Activated T-cell treated with anti-CD3 and anti-CD28 coated beads for 48 hours (primary cell): ENCODE measurements at places on chromosomes 7 and 10.

DNA sequence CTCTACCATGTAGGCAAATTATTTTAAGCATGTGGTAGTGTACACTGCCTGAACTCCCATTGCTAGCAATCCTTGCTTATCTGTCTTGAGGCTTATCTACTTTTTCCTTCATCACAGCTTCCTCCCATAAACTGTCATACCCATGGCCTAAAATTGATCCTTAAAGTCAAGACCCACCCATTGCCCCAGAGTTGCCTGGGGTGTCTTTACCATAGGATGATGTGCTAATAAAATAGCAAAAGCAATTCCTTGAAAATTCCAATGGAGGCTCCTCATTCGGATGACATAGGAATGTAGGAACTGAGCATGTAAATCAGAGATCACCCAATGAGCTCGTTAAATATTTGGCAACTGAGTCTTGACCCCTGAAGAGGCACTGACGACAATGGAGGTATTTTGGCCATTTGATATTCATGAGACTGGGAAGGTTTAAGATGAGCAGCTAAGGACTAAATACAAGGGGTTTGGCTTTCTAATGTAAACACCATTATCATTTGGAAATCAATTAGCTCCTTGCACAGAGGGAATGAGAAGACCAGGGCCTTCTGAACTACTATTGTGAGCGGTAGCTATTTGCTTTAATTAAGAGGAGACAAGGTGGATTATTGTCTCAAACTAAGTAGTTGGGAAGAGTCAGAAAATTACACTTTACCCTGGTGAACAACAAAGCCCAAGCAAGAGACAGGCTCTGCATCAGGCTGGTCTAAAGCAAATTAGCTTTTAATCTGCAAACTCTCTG, 234.9 kb downstream of the GATA3 start:
- no peak for DNase-seq

- no peak for DNase-seq
Measured at GRCh38 chr10:82027711-82028110, 152.7 kb downstream of the NRG3 start.

DNA sequence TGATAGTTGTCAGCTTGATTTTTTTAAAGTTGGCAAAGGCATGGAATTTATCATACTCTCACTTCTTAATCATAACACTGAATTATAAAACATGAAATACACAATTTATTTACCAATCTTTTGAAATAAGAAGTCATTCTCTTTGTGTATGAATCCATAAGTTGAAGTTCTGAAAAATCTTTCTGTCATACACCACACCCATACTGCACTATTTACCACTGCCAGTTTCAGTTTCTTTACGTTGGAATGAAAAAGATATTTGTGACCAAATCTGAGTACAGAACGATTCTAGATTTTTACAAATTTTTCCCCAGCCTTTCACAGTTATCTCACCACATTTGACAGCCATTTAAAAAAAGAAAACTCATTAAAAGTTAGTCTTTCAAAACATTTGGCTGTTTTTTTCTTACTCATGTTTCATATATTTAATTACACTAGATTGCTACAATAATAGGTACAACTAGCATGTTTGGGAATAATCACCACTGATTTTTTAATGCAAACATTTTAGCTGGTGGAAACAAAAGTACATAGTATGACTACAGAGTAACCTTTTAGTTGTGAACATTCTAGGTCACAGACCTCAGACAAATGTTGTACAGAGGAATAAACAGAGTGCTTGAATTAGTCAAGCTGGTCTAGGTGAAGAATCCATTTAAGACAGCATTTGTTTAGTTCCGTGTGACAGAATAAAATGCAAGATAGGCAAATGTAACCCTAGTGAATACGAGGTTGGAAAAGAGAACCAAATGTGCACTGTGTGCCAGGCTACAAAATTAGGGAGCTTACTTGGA, 185.0 kb upstream of the LRRN3 start:
- DNase-seq, result no peak

- DNase-seq, result no peak
Measured at GRCh38 chr7:108479751-108480150, 23.5 kb upstream of the NRCAM start.

- DNase-seq, result no peak
Measured at GRCh38 chr10:15864419-15864818, 4.1 kb upstream of the MINDY3 start.

- DNase-seq, result no peak
Measured at GRCh38 chr7:117405519-117405918, 21.8 kb downstream of the ASZ1 start.

DNA sequence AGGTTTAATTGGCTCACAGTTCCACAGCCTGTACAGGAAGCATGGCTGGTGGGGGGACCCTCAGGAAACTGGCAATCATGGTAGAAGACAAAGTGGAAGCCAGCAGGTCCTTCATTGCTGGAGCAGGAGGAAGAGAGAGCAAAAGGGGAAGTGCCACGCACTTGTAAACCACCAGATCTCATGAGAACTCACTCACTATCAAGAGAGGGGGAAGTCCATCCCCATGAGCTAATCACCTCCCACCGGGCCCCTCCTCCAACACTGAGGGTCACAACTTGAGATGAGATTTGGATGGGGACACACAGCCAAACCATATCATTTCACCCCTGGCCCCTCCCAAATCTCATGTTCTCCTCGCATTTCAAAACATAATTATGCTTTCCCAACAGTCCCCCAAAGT, 171.9 kb upstream of the CACNA2D1 start:
- no peak for DNase-seq

DNA sequence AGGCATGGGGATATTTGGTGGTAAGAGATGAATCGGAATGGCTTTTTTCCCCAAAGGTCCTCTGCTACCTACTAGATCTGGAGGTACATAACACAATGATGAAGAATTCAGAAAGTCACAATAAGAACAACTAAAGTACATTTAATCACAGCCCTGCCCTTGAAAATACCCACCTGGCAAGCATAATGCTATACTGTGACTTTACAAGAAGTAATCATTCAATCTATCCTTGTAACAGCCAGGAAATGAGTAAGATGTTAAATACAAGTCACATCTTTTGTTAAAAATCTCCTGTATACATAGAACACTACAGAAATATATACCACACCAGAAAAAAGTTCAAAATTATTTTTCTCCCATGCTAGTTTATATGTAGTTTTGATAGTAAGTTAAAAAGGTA, 108.3 kb upstream of the ABCB5 start:
- no peak for DNase-seq

GRCh38 chr7:127404286-127405072, 12.0 kb upstream of the ZNF800 start:
- no peak for DNase-seq

- DNase-seq, result no peak
Measured at GRCh38 chr7:98956937-98957336, 78.6 kb downstream of the TRRAP start.

DNA sequence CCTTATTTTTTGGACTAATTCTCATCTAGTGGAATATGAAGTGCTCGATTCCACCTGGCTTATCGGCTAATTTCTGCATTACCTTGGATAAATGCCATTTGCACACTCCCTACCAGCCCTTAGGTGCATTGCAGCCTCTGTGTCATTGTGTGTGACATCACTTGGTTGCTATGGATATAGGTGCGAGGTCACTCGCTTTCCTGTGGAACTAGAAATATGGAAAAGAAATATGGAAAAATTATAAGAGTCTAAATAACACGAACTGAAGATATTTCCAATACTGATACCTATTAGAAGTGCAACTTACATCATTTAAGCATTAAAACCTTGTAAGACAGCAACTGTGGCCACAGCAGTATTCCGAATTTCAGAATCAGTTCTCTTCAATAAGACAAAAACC, 2.0 kb downstream of the YWHAG start:
- DNase-seq, result no peak

GRCh38 chr10:43957267-43958070, 308.8 kb upstream of the ZNF32 start:
- no peak for DNase-seq

DNA sequence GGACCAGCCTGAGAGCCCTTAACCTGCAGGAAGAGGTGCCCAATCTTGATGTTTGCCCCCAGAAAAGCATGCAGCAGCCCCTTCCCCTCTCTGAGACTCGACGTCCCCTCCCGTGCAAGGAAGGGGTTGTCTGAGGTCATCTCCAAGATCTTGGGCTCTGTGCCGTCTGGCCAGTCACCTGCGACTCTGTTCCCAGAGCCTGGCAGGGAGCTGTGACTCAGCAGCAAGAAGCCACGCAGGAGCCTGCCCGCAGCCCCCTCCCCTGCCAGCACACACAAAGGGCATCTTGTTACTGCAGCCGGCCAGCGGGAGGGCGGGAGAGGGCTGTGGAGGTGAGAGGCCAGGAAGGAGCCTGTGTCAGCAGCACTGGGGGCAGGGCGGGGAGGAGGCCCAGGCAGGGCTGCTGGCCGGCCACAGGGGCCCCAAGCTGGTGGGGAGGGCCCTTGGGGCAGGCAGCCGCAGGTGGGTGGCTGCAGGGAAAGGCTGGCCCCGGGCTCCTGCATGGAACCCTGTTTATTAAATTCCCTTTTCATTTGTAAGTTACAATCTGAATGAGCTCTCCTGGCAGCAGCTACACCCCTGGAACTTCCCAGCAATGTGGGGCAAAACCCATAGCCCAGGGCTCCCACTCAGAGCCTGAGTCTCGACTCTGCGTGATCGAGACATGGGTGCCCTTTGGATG, 103.7 kb upstream of the ZMIZ1 start:
- DNase-seq, result no peak

- no peak for DNase-seq
Measured at GRCh38 chr7:39700932-39701331, 77.6 kb downstream of the RALA start.

GRCh38 chr7:157522954-157523353, 186.2 kb downstream of the DNAJB6 start:
- no peak for DNase-seq

GRCh38 chr10:131726967-131727366, 173.8 kb upstream of the PPP2R2D start:
- DNase-seq, result no peak

- DNase-seq, result no peak
Measured at GRCh38 chr10:46285966-46286620, 704 bp upstream of the ANTXRL start.

- no peak for DNase-seq
Measured at GRCh38 chr7:130954918-130955564, 221.0 kb upstream of the KLF14 start.

DNA sequence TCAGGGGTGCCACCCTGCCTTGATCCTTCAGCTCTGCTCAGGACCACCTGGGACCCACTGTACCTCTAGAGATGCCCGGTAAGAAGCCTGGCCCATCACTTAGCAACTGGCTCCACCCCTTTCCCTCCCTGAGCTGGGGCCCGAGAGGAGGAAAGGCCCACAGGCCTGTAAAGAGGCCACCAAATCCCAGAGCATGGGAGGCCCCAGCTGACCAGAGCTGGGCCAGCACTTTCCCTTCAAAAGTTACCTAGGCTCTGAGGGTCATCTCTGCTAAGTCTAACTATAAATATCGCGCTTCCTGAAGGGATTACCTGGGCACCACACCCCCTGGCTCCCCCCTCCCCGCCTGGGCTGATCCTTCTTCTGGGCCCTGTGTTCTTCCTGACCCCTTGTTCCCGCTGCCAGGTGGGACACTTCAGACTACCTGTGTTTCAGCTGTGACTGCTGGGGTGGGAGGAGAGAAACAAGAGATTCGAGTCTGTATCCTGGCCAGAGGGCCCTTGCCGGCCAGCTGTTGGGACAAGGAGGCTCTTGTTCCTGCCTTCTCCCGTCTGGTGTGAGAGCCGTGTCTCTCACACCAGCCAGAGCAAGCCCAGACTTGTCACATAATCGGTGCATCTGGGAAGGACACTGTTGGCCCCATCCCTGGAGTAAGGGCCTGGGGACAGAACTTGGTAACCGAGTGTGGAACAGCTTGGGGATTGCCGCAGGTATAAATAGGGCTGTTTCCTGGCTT, 22.8 kb upstream of the ANKRD2 start:
- DNase-seq, result no peak

DNA sequence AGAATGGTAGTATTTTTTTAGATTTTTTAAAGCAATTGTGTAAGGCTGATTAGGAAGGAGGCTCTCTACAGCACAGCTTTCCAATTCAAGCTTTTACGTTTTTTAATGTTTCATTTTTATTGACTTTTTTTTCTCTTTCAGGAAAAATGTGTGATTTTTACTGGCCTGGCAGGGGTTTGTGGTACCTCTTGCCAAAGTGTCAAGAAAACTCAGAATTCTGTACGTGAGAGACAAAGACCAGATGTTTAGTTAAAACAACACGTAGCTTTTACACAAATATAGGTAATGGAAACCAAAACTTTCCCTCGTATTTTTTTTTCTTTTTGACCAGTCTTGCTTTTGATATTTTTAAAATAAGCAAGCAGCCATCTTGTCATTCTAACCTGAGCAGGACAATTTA, 6.0 kb upstream of the NPVF start:
- no peak for DNase-seq

DNA sequence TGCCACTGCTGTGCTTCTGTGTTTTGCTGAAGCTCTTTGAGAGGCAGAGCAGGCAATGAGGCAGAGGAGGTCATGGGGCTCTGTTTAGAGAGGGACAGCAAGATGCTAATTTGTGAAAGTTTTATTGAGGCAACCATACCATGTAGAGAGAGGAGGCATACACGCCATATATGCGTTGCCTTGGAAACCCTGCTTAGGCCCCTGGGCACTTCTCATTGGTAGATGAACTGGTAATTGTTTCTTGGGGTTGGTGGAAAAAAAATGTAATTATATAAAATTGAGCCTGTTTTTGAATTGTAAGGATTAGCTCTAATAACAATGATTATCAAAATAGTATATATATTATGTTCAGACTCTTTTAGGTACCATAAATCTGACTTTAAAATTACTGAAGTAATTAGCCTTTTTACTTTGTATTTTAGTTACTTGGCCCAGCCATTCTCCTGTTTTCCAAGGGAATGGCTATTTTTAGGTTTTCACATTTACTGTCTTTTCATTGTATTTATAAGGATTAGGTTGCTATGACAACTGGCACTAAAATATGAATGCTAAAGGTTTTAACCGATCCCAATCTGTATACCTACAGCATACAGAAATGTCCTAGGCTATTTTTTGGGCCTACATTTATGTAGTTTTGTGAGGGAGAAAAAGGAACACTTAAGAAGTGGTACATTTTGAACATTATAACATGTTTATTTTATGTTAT, 52.4 kb downstream of the BZW2 start:
- no peak for DNase-seq

DNA sequence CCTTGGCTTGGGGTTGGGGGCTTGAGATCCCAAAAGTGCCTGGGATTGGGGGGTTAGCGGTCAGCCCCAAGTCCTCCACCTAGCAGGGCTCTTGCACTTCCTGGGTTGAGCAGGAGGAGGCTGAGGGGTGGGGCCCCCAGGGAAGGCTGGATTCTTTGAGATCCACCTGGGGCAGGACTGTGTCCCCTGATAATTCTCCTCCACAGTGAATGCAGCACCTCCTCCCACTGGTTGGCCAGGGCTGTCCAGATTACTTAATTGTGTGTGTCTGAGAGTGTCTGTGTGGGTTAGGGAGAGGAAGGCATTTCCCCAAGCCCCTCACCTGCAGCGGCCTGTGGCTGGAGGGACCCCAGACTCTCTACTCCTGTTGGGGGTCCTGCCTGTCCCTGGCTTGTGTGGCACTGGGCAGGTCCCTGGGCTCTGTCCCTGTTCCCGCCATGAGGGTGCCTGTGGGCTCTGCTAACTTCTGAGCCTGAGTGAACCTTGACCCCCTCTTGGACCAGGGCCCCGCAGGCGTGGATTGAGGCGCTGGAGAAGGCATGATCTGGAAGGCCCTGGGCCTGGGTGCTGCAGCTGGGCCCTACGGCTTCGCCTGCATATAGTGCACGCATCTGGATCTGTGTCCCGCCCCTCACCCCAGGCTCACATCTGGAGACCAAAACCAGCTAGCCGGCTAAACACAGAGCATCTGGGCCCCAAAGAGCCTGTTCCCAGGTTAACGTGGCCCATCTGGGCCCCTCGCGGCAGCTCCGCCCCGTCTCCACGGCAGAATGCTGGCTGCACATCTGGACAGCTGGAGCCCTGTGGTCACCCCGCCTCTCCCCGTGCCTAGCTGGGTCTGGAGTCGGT, 10.4 kb downstream of the TMEM270 start:
- no peak for DNase-seq
